ENCODE measurements at places on chromosomes 6 and 20.

GRCh38 chr20:59571151-59571550, 33.2 kb upstream of the PHACTR3 start:
- no peak for DNase-seq

DNA sequence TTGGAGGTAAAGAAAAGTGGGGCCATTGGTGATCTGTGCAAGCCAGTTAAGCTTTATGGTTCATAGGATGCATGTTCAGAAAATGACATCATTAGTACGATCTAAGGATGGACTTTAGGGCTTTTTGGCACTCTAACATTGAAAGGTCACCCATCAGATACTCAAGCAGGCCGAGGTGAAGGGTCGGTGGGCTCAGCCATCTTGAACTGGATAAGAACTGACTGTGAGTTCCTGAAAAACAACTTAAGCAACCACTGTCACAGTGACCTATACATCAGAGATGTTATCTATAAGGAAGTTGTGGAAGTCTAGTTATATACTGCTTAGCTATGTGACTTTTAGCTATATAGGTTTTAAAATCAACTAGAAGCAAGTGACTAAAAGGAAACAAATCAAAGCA, 13.0 kb upstream of the ITCH start:
- DNase-seq, result no peak

DNA sequence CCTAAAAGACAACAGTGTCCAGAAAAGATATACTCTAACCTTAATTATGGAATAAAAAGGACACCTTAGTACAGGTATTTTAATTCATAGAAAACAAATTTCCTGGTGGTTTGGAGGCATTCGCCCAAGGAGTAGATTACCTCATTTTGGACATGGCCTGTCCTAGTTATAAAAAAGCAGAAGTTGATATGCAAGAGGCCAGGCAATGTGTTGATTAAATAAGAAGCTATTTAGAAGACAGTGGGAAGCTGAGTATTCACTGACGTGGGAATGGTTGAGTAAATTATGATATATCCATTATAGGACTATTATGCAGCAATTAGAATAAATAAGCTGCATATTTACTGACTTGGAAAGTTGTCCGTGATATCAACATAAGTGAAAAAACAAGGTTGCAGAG, 314.9 kb downstream of the ALDH8A1 start:
- no peak for DNase-seq

DNA sequence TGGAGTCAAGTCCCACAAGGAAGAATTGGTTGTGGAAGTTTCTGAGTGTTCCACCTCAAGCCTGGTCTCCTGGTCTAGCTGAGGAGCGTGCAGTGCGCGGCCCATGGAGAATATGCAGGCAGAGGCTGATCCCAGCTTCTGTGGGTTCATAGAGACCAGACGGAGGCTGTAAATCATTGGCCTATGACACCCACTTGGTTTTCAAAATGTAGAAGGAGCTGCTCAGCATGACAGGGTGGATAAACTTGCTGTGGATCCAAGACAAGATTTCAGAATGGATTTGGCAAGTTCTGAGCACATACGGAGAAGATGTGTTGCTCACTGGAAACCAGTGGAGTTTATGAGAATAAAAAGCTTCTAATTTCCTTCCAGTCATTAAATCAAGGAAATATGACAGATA, 744 bp downstream of the KIF25 start:
- DNase-seq, result peak; percentile 63

DNA sequence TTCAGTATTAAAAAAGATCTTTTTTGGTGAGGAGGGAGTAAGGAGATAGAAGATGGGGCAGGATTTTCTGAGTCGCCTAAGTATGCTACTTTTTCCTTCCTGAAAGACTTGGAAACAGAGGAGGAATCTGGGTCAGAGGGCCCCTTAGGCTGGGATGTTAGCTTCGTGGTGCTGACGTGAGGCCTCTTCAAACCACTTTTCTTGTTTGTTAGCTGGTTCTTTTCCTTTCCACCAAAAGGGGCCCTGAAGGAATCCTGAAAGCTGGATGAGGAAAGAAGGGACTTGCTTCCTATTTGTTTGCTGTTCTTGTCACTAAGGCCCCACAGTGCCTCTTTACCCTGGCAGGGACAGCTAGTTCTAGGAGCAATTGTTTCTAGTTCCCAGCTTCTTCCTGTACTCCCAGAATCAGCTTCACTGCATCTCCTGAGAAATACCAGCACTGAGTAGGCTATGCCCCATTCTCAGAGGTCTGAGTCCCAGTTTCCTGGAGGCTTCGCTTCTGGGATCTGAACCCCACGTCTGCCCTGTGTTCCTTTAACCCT, 2.2 kb upstream of the IL20RA start:
- DNase-seq, result no peak

DNA sequence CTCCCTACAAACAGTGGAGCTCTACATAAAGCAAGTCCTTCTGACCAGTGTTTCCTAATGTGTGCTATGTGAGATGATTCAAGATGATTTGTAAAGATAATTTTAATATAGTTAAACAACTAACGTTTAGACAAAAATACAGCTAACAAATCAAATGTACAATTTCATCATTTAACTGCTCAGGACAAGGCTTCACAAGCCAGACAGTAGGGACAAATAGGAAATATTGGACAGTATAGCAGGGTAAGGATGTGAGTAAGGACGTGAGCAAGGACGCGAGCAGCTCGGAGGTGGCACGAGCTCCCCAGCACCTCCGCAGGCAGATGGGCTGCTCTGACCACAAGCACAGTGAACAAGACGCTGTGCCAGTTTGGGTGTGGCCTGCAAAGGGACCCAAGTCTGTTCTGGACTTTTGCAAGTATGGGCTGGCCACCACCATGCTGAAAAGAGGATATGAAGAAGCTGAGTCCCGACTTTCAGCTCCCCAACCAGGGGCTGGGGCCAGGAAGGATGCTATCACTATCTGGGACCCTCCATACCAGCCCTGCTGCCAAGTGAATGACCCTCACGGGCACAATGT, 14.5 kb downstream of the DIDO1 start:
- no peak for DNase-seq
